ENCODE measurements at places on chromosomes 7 and 10.
A peak's percentile ranks its signal among the peaks of the same experiment; 100 is the strongest.

GRCh38 chr7:158816995-158817394 lies 12.3 kb downstream of the ESYT2 start:
- DNase-seq, result peak; percentile 20

DNA sequence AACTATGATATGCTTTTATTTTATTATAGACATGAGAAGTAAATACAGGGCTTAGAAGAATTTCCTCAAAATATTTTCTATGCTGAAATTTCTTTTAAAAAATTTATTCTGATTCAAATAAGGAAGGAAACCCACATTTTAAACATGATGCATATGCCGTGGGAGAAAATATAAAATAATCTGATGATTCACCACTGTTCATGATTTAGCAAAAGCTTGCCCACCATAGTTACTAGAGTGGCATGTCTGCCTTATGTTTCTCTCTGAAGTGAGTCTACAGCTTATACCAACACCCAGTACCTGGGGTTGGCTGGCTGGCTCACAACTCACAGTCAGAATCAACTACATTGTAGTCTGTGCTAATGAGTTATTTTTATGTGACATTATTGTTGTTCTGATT lies 102.0 kb downstream of the GNAI1 start:
- no peak for DNase-seq

DNA sequence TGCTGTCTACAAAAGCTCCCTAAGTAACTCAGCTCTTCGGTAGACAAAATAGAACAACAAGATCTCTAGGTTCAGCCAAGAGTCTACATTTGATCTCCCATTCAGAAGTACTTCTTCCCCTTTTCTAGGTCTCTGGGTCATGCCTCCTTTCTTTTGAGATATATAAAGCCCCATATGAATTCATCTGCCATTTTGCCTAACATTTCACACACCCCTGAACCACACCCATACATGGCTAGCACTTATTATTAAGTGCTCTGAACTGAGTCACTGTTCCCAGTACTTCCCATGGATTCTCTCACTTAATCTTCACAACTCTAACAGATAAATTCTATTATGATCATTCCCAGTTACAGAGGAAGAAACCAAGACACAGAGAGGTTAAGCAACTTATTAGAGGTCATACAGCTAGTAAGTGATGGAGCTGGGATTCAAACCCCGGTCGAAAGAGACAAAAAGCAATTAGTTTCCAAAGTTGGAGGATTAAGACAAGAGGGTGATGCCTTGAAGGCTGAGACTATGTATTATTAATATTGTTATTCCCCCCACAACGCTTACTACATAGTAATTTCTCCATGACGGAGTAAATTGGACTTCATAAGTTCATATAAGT lies 17.3 kb downstream of the MYOF start:
- no peak for DNase-seq

- DNase-seq, result no peak
Observed at GRCh38 chr10:36555036-36555435, 570.4 kb upstream of the ANKRD30A start.

GRCh38 chr7:32458025-32458424 lies 32.2 kb downstream of the LSM5 start:
- DNase-seq, result no peak

GRCh38 chr7:47516985-47517600 lies 64.8 kb downstream of the TNS3 start:
- no peak for DNase-seq

GRCh38 chr10:43239756-43240155 lies 27.1 kb downstream of the RASGEF1A start:
- DNase-seq, result no peak

- DNase-seq, result no peak
Observed at GRCh38 chr10:93601146-93601773, at the start of gene RBP4. RBP4 (minus strand) TSS chr10:93601235; CDS start chr10:93601028, 207 bp downstream.

GRCh38 chr10:129849452-129849750 lies 114.7 kb downstream of the EBF3 start:
- no peak for DNase-seq

DNA sequence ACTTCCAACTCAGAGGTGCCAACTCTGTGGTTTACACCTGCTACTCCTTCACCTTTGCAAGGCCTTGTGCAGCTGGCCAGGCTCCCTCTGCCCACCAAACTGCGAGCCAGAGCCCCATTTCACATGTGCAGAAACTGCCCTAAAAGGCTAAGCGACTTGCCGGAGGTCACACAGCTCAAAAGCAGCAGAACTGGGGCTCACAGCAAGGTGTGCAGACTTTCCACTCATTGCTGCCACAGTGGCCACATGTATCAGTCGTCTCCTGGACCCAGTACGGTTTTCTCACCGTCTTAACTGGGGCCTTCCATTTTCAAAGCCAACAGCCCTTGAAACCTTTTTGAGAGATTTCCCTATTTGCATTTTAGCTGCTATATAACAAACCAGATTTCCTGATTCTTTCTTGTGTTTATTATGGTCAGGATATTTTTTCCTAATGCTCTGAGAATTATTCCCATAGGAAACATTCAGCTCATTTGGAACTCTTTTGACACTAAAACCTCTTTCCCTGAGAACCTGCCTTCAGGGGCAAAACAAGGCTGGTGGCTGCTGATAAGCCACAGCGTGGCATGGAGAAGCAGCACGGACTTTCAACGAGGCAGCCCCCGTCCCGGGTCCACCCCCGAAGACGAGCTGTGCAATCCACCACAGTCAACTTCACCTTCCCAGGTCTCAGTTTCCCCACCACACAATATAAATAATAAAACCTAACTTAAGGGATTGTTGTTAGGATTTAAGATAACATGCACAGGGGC lies 29.9 kb downstream of the SORBS1 start:
- no peak for DNase-seq

DNA sequence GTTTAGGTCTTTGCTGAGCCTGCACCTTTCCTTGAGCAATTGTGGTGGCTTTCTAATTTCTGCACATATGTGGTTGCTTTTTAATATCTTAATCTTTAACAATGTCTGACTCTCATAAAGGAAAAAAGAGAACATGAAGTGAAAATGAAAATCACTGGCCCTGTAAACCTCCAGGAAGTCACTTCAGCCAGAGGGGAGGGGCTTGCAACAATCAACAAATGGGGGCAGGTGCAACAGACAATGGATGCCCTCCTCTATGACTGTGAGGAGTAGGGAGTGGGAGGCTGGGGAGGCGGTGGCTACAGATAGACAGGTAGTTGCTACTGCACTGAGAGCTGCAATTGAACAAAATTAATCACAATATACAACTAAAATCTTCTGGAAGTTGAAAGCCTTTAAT lies 1377.4 kb downstream of the XPNPEP1 start:
- DNase-seq, result no peak

GRCh38 chr7:26399736-26400135 lies 108.1 kb downstream of the SNX10 start:
- DNase-seq, result no peak

GRCh38 chr7:114916261-114916892 lies 5.5 kb upstream of the MDFIC start:
- no peak for DNase-seq

GRCh38 chr10:131080571-131080970 lies 230.9 kb downstream of the TCERG1L start:
- DNase-seq, result no peak

GRCh38 chr10:14116021-14116420 lies 214.7 kb downstream of the FRMD4A start:
- DNase-seq, result no peak

DNA sequence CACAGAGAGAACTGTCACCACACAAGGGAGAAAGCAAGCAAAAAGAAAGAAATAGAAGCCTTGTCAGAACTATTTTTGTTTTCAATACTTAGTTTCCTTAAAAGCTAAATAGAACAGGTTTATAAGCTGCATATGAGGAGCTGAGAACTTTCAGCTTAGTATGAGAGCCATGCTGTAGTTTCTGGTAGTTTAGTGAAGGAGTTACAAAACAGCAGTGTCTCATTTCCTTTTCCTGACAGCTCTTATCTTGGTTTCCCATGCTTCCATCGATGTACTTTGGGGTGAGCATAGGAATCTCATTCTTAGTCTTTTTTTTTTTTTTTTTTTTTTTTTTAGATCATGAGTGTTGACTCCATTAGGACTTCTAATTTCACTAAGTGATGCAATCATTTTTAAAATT lies 8.6 kb upstream of the CHRM2 start:
- DNase-seq, result no peak

DNA sequence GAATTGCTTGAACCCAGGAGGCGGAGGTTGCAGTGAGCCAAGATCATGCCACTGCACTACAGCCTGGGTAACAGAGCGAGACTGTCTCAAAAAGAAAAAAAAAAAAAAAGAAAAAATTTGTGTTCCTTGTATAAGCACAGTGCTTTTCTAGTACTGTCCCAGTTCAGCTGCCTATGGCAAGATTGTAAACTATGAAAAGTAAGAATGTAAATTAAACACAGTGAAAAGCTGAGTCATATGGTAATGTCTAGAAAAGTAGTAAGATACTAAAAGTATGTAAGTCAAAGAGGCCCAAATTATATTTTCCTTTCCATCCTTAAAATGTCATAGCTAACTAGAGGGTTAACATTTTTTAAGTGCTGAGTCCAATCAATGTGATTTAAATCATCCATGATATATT lies 42.8 kb downstream of the RBM20 start:
- no peak for DNase-seq

GRCh38 chr7:53672681-53673080 lies 637.2 kb downstream of the POM121L12 start:
- DNase-seq, result no peak

DNA sequence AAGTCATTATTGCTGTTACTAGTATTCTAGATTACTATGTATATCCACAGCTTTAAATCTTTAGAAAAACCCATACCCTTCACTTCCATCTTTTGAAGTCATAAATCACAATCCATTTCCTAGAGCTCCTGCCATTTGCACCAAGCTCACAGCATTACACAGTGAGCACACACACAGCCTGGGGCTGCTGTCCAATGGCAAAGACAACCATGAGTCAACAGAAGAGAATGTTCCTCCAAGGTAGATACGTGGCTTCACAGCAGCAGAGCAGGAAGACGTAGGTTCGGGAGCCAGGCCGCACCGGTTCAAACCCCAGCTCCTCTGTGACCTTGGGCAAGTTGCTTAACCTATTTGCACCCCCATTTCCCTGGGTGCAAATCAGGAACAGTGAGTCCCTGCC lies 234.6 kb downstream of the DIP2C start:
- DNase-seq, result peak; percentile 96

DNA sequence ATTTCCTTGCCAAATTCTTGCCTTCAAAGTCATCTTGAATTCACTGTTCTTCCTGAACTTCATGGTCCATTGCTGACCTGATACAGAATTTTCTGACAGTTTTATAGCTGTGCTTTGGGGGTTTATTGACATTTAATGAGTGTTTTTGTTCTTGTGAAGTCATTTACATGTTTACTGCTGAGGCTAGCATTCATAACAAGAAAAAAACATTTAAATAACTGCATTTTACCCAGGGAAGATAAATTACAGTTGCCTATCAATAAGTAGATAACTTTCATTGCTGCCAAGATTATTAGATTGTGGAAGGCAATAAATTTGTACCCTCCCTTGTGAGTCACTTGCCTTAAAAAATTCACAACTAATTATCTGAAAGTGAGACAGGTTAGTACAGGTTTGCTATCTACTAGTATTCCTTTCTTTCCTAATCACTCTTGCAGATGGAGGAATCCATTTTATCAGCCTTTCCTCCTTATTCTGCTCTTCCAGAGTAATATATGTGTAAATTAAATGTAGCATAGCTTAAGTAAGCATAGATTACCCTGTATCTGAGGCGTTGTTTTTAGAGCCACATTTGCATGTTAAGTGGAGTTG lies 178.4 kb downstream of the EXOC4 start:
- DNase-seq, result peak; percentile 10

Data from kidney glomerular epithelial cell (primary cell).